IPS DF 6.9 (cell line): ENCODE measurements at places on chromosomes 13 and 19.

GRCh38 chr13:89602655-89603054 lies 1744.8 kb upstream of the MIR17HG start:
- DNase-seq = no peak

GRCh38 chr13:97826421-97827012 lies 127.0 kb upstream of the IPO5 start:
- DNase-seq = no peak

DNA sequence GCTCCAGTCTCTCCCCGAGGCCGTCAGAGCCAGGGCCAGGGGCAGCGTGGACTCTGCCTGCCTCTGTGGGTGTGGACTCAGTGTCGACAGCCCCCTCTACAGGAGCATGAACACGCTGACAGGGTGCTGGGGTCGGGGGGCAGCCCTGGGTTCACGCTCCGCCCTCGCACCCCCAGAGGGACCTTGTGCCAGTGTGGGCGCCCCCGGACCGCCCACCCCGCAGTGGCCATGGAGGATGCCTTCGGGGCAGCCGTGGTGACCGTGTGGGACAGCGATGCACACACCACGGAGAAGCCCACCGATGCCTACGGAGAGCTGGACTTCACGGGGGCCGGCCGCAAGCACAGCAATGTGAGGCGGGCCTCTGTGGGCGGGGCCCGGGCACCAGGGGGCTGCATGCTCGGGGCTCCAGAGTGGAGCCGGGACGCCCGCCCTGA lies 8.3 kb downstream of the TRPM4 start:
- no peak for DNase-seq

DNA sequence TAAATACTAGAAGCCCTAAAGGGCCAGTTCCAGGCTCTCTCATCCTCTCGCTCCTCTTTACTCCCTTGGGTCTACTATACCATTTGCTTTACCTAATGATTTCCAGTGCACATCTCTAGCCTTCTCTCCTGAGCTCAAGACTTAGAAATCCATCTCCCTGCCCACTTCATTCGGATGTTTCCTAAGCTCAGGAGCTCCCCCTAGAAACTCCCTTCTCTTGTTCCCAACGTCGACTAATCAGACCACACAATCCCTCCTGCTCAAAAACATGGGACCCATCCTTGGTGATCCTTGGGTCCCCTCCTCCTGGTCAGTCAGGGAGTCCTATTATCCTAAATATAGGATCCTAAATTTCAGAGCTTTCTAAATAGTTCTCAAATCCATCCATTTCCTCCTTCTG lies 21.1 kb upstream of the STK24 start:
- no peak for DNase-seq

- DNase-seq = no peak
Observed at GRCh38 chr19:33375837-33376159, 2.3 kb downstream of the CEBPG start.

- no peak for DNase-seq
Observed at GRCh38 chr13:95100525-95101433, 200.5 kb downstream of the ABCC4 start.

- DNase-seq = no peak
Observed at GRCh38 chr19:40811478-40812341, 12.7 kb downstream of the EGLN2 start.

GRCh38 chr19:3720349-3720917 lies 12.2 kb downstream of the TJP3 start:
- DNase-seq = no peak

- no peak for DNase-seq
Observed at GRCh38 chr13:59747529-59747928, 416.2 kb downstream of the DIAPH3 start.
